T-helper 17 cell (primary cell): ENCODE measurements at places on chromosomes 7 and 10.

GRCh38 chr7:106039486-106040060 lies 72.5 kb downstream of the SYPL1 start:
- peak overlapping the region; percentile 43 for H3K27ac ChIP-seq
- H3K4me3 ChIP-seq: no peak overlapping the region
- H3K36me3 ChIP-seq: no peaks in the 10 kb centered on the region
- DNase-seq: no peak
- H3K27me3 ChIP-seq: peaks cover 9% of the 10 kb centered on the region
- peaks cover 17% of the 10 kb centered on the region for H3K4me1 ChIP-seq

- peaks cover 14% of the 10 kb centered on the region for H3K4me1 ChIP-seq
- no peak for DNase-seq
- peaks cover 6% of the 10 kb centered on the region for H3K36me3 ChIP-seq
- H3K27ac ChIP-seq: no peak overlapping the region
- peaks cover 41% of the 10 kb centered on the region for H3K27me3 ChIP-seq
- H3K4me3 ChIP-seq: no peak overlapping the region
Measured at GRCh38 chr7:50653126-50653864, 88.1 kb upstream of the DDC start.

GRCh38 chr7:18828994-18829857 lies 288.2 kb downstream of the TWIST1 start:
- H3K27me3 ChIP-seq: no peaks in the 10 kb centered on the region
- H3K4me1 ChIP-seq: no peaks in the 10 kb centered on the region
- no peaks in the 10 kb centered on the region for H3K36me3 ChIP-seq
- DNase-seq: no peak

GRCh38 chr10:74704629-74705357 lies 121.6 kb upstream of the KAT6B start:
- no peak overlapping the region for H3K27ac ChIP-seq
- no peak for DNase-seq
- H3K4me1 ChIP-seq: peaks cover 2% of the 10 kb centered on the region
- no peaks in the 10 kb centered on the region for H3K27me3 ChIP-seq
- H3K4me3 ChIP-seq: no peak overlapping the region

GRCh38 chr10:17685233-17685840 lies 41.4 kb downstream of the STAM start:
- peak; percentile 42 for DNase-seq
- peaks cover 30% of the 10 kb centered on the region for H3K4me1 ChIP-seq
- peak overlapping the region; percentile 58 for H3K4me3 ChIP-seq
- no peaks in the 10 kb centered on the region for H3K27me3 ChIP-seq
- H3K36me3 ChIP-seq: no peaks in the 10 kb centered on the region
- peak overlapping the region; percentile 90 for H3K27ac ChIP-seq

- H3K27me3 ChIP-seq: peaks cover 22% of the 10 kb centered on the region
- DNase-seq: no peak
- no peaks in the 10 kb centered on the region for H3K36me3 ChIP-seq
- no peak overlapping the region for H3K27ac ChIP-seq
- H3K4me3 ChIP-seq: no peak overlapping the region
Measured at GRCh38 chr10:58781873-58782488, 269.3 kb downstream of the BICC1 start.

GRCh38 chr10:19164461-19164860 lies 115.9 kb downstream of the MALRD1 start:
- no peaks in the 10 kb centered on the region for H3K36me3 ChIP-seq
- H3K4me1 ChIP-seq: no peaks in the 10 kb centered on the region
- no peak for DNase-seq

- no peaks in the 10 kb centered on the region for H3K4me1 ChIP-seq
- H3K27me3 ChIP-seq: peaks cover 5% of the 10 kb centered on the region
- H3K36me3 ChIP-seq: no peaks in the 10 kb centered on the region
Measured at GRCh38 chr10:28940158-28940888, 263.0 kb downstream of the BAMBI start.

GRCh38 chr10:71316056-71316785 lies 2.8 kb upstream of the SLC29A3 start:
- H3K36me3 ChIP-seq: no peaks in the 10 kb centered on the region
- H3K27me3 ChIP-seq: peaks cover 18% of the 10 kb centered on the region
- no peak overlapping the region for H3K4me3 ChIP-seq
- peak overlapping the region; percentile 16 for H3K27ac ChIP-seq

DNA sequence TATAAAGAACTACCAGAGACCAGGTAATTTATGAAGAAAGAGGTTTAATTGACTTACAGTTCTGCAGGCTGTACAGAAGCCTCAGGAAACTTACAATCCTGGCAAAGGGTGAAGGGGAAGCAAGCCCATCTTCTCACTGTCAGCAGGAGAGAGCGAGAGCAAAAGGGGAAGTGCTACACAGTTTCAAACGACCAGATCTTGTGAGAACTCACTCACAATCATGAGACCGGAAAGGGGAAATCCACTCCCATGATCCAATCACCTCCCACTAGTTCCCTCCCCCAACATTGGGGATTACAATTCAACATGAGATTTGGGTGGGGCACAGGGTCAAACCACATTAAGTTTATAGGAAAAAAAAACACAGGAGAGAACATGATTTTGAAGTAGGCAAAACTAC lies 222.1 kb upstream of the SHH start:
- H3K36me3 ChIP-seq: peaks cover 3% of the 10 kb centered on the region
- DNase-seq: no peak
- no peak overlapping the region for H3K27ac ChIP-seq
- H3K4me1 ChIP-seq: peaks cover 3% of the 10 kb centered on the region
- no peak overlapping the region for H3K4me3 ChIP-seq

GRCh38 chr10:49407552-49408137 lies 11.8 kb upstream of the DRGX start:
- DNase-seq: peak; percentile 49
- peaks cover 90% of the 10 kb centered on the region for H3K27me3 ChIP-seq
- peaks cover 3% of the 10 kb centered on the region for H3K4me1 ChIP-seq
- H3K36me3 ChIP-seq: peaks cover 6% of the 10 kb centered on the region

GRCh38 chr7:102991540-102992214 lies 78.9 kb downstream of the LRRC17 start:
- H3K27ac ChIP-seq: no peak overlapping the region
- DNase-seq: no peak
- H3K4me3 ChIP-seq: no peak overlapping the region
- no peaks in the 10 kb centered on the region for H3K36me3 ChIP-seq

- DNase-seq: no peak
- no peak overlapping the region for H3K27ac ChIP-seq
- H3K4me1 ChIP-seq: peaks cover 8% of the 10 kb centered on the region
- H3K4me3 ChIP-seq: peak overlapping the region; percentile 77
Measured at GRCh38 chr7:129169686-129170440, 18.6 kb upstream of the SMO start.

GRCh38 chr7:107262857-107263256 lies 94.1 kb downstream of the HBP1 start:
- H3K4me3 ChIP-seq: no peak overlapping the region
- H3K36me3 ChIP-seq: peaks cover 13% of the 10 kb centered on the region
- DNase-seq: no peak
- no peaks in the 10 kb centered on the region for H3K27me3 ChIP-seq
- peaks cover 6% of the 10 kb centered on the region for H3K4me1 ChIP-seq
- H3K27ac ChIP-seq: peak overlapping the region; percentile 39

DNA sequence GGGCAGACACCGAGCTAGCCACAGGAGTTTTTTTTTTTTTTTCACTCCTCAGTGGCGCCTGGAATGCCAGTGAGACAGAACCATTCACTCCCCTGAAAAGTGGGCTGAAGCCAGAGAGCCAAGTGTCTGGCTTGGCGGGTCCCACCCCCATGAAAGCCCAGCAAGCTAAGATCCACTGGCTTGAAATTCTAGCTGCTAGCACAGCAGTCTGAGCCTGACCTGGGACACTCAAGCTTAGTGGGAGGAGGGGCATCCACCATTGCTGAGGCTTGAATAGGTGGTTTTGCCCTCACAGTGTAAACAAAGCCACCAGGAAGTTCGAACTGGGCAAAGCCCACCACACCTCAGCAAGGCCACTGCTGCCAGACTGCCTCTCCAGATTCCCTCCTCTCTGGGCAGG lies 144.5 kb downstream of the LRMDA start:
- H3K4me1 ChIP-seq: no peaks in the 10 kb centered on the region
- H3K36me3 ChIP-seq: peaks cover 3% of the 10 kb centered on the region
- no peaks in the 10 kb centered on the region for H3K27me3 ChIP-seq
- H3K27ac ChIP-seq: no peak overlapping the region
- DNase-seq: no peak
- H3K4me3 ChIP-seq: no peak overlapping the region

DNA sequence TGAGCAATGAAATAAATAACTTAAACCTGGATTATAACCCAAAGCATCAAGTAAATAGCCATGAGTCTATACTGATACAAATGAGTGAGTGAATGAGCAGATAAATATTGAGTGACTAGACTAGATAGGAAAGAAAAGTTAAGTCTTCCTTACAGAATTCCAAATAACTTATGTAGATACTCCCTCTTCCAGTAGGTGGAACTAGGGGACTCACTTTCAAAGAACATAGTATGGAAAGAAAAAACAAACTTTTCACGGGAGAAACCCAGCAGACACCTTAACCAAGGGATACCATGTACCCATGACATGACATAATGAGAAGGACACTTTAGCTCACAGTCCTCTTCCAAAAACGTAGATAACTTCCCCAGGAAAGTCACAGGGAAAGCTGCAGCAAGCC lies 32.2 kb downstream of the CSGALNACT2 start:
- peaks cover 30% of the 10 kb centered on the region for H3K4me1 ChIP-seq
- H3K4me3 ChIP-seq: peak overlapping the region; percentile 50
- peaks cover 18% of the 10 kb centered on the region for H3K36me3 ChIP-seq
- no peak for DNase-seq

GRCh38 chr10:35306852-35307251 lies 29.5 kb upstream of the CCNY start:
- peaks cover 6% of the 10 kb centered on the region for H3K36me3 ChIP-seq
- DNase-seq: no peak
- H3K4me3 ChIP-seq: no peak overlapping the region
- no peak overlapping the region for H3K27ac ChIP-seq
